Heart left ventricle (tissue), 16 donors: ENCODE measurements at places on chromosomes 4 and X. TPM values are rescaled to one million over a fixed set of nuclear protein-coding genes. Genes with fewer than 3 reads are reported as not detected.

Gene ARHGAP36
- not detected for total RNA-seq

DNA sequence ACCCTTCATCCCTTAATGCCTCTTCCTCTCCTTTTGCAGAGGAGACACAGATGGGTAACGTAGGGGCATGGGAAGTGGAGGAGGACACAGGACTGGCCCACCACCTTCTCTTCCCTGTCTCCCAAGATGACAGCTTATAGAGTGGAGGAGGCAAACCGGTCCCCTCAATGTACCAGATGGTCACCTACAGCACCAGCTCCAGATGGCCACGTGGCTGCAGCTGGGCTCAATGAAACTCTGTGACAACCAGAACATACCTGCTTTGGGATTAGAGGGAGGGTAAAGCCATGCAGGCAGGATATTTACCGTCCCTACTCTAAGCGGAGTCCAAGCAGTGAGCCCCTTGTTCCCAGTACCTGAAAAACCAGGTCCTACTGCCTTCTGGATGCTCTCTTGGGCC, 7.5 kb upstream of the KLHL15 start:
- no peaks in the 10 kb centered on the region for H3K4me1 ChIP-seq
- H3K27me3 ChIP-seq = no peaks in the 10 kb centered on the region
- no peak for DNase-seq
- no peak overlapping the region for H3K4me3 ChIP-seq
- no peak overlapping the region for H3K27ac ChIP-seq

GRCh38 chrX:97309487-97310116, 425.9 kb downstream of the RPA4 start:
- no peak overlapping the region for H3K27ac ChIP-seq
- H3K4me1 ChIP-seq = no peaks in the 10 kb centered on the region
- H3K27me3 ChIP-seq = no peaks in the 10 kb centered on the region
- no peak for DNase-seq

- no peak overlapping the region for H3K27ac ChIP-seq
- no peaks in the 10 kb centered on the region for H3K36me3 ChIP-seq
- no peaks in the 10 kb centered on the region for H3K27me3 ChIP-seq
- H3K4me1 ChIP-seq = peaks cover 5% of the 10 kb centered on the region
- no peak for DNase-seq
Observed at GRCh38 chr4:40933272-40934053, 183.7 kb downstream of the NSUN7 start.

- DNase-seq = no peak
- no peaks in the 10 kb centered on the region for H3K27me3 ChIP-seq
- H3K27ac ChIP-seq = no peak overlapping the region
- no peak overlapping the region for H3K4me3 ChIP-seq
- H3K36me3 ChIP-seq = peaks cover 4% of the 10 kb centered on the region
Observed at GRCh38 chrX:134377537-134377936, 82.4 kb upstream of the HPRT1 start.

GRCh38 chr4:175560604-175561003, 251.5 kb downstream of the GPM6A start:
- H3K4me3 ChIP-seq = no peak overlapping the region
- DNase-seq = no peak
- no peak overlapping the region for H3K27ac ChIP-seq
- H3K36me3 ChIP-seq = no peaks in the 10 kb centered on the region
- no peaks in the 10 kb centered on the region for H3K27me3 ChIP-seq

DNA sequence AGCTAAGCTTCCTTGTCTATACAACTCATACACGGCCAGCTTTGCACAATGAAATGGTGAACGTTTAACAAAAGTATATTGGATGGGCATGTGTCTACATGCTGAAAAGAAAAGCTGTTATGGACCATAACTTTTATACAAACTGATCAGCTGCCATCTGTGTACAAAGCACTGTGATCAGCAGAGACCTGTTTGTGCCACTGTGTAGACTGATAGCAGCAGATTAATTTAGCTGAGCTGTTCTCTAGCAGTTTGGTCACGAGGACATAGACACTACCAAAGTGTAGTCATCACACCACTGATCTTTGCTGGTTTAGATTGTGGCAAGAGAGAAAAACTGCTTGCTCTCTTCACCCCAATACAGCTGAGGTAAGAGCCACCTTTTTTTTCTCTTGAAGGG, 124.5 kb downstream of the RAPGEF2 start:
- H3K27ac ChIP-seq = peak overlapping the region; percentile 74
- peaks cover 40% of the 10 kb centered on the region for H3K4me1 ChIP-seq
- peak overlapping the region; percentile 50 for H3K4me3 ChIP-seq
- no peaks in the 10 kb centered on the region for H3K36me3 ChIP-seq
- H3K27me3 ChIP-seq = no peaks in the 10 kb centered on the region

Gene CLNK
- total RNA-seq = not detected

DNA sequence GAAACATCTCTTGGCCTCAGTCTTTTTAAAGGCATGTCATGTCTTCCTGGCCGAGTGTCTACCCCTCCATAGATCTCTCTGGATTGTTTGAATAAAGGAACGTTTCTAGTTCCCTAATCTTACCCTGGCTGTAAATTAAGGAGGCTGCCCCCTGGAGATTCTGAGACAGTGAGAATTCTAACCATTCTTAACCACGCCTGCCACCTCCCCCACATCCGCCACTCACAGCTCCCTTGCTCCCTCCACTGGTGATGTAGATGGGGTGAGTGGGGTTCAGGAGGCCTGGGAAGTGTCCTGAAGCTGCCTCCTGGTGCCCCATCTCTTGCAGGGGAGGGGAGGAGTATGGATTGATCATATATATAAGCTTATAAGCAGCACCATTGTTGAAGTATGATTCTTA, 48.0 kb upstream of the TRIM2 start:
- peaks cover 21% of the 10 kb centered on the region for H3K4me1 ChIP-seq
- peaks cover 21% of the 10 kb centered on the region for H3K27me3 ChIP-seq
- H3K4me3 ChIP-seq = no peak overlapping the region
- no peak for DNase-seq

DNA sequence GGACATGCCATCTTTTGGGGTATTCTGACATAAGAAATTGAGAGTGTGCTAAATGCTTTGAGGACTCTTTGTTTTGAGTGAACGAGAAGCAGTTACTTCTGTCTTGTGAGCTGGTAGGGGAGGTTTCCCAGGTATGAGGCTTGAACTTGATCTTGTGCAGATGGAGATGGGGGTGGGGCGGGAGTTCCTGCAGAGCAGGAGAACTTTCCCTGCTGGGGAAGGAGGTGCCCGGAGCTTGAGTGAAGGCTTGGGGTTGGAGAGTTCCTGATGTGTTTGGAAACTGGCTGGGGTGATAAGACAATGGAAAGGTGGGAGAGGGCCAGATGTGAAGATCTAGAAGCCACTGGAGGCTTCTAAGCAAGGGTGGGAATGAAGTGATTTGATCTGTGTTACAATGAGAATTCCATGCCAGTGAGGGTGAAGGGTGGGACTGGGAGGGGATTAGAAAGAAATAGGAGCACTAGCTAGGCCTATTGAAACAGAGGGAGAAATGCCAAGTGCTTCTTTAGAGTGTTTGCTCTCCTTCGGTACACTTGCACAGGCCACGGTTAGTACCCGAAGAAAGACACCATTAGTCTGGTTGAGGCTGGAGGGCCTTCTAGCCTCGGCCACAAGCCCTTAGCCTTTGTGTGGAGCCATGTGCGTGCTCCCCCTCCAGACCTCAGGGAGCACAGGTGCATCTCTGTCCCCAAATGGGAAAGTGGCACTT, 103.5 kb upstream of the STOX2 start:
- H3K4me1 ChIP-seq = no peaks in the 10 kb centered on the region
- H3K27me3 ChIP-seq = no peaks in the 10 kb centered on the region
- H3K4me3 ChIP-seq = no peak overlapping the region
- no peak for DNase-seq
- no peak overlapping the region for H3K27ac ChIP-seq
- H3K36me3 ChIP-seq = no peaks in the 10 kb centered on the region

Gene GAGE12J
- not detected for total RNA-seq

Gene FAM241A
- total RNA-seq = 10.3 TPM

DNA sequence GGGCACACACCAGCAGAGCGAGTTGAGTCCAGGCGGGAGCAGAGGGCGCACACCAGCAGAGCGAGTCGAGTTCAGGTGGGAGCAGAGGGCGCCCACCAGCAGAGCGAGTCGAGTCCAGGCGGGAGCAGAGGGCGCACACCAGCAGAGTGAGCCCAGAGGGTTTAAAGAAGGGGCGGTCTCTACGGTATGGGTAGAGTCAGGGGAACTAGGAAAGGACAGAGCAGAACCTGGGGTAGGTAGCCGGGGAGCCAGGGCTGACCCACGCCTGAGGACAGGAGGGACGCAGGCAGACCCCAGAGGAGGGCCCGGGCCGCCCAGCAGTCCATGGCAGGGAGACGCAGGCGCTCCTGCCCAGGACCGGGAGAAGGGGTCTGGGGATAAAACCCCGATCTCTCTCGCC, 22.0 kb upstream of the ADRA2C start:
- DNase-seq = no peak
- H3K4me3 ChIP-seq = no peak overlapping the region
- H3K36me3 ChIP-seq = no peaks in the 10 kb centered on the region
- no peak overlapping the region for H3K27ac ChIP-seq
- no peaks in the 10 kb centered on the region for H3K4me1 ChIP-seq

- H3K36me3 ChIP-seq = no peaks in the 10 kb centered on the region
Observed at GRCh38 chrX:24117258-24117657, 32.3 kb upstream of the ZFX start.

Gene LPAR4
- 0.40 TPM for total RNA-seq

DNA sequence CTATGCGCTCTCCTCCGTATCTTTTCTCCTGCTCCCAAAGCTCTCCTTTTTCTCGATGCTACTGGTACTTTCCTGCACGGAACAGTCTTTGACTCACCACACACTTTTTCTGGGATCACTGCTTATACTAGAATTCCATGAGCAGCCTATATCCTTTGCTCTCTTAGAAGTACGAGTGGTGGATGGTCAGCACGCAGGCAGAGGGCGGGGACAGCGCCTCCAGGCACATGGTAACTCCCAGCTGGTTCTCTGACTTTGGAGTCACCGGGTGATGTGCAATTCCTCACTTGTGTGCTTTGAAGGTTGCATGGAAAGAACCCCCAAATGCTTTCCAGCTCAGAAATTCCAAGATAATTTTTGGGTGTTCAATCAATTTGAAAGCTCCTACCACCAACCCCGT, 56.0 kb downstream of the STX18 start:
- no peak overlapping the region for H3K27ac ChIP-seq
- H3K4me3 ChIP-seq = no peak overlapping the region
- no peaks in the 10 kb centered on the region for H3K36me3 ChIP-seq
- DNase-seq = no peak
- H3K27me3 ChIP-seq = no peaks in the 10 kb centered on the region

- peaks cover 33% of the 10 kb centered on the region for H3K27me3 ChIP-seq
- H3K4me3 ChIP-seq = no peak overlapping the region
- no peak for DNase-seq
- no peaks in the 10 kb centered on the region for H3K4me1 ChIP-seq
- H3K36me3 ChIP-seq = no peaks in the 10 kb centered on the region
- no peak overlapping the region for H3K27ac ChIP-seq
Observed at GRCh38 chr4:186554539-186554913, 841 bp downstream of the MTNR1A start.

Gene CT45A5
- total RNA-seq = not detected

DNA sequence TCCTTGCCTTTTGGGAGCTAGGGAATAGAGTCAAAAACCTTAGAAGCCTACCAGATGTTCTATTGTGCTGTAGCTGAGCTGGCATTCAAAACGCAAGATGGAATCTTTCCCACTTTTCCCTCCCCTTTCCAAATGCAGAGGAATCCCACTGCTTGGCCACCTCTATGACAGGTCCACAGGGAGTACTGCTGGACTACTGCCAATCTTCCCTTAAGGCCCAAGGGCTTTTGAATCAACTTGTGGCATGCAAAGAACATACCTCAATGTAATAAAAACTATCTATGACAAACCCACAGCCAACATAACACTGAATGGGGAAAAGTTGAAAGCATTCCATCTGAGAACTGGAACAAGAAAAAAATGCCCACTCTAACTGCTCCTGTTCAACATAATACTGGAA, 139.2 kb upstream of the AGTR2 start:
- no peaks in the 10 kb centered on the region for H3K27me3 ChIP-seq
- H3K36me3 ChIP-seq = no peaks in the 10 kb centered on the region
- no peak overlapping the region for H3K27ac ChIP-seq
- DNase-seq = no peak

Gene MND1
- 0.30 TPM for total RNA-seq

Gene EMCN
- total RNA-seq = 31.5 TPM

GRCh38 chrX:19256986-19257385, 86.7 kb upstream of the PDHA1 start:
- no peaks in the 10 kb centered on the region for H3K27me3 ChIP-seq
- no peak overlapping the region for H3K27ac ChIP-seq
- H3K36me3 ChIP-seq = no peaks in the 10 kb centered on the region
- no peaks in the 10 kb centered on the region for H3K4me1 ChIP-seq
- no peak overlapping the region for H3K4me3 ChIP-seq
- DNase-seq = no peak

DNA sequence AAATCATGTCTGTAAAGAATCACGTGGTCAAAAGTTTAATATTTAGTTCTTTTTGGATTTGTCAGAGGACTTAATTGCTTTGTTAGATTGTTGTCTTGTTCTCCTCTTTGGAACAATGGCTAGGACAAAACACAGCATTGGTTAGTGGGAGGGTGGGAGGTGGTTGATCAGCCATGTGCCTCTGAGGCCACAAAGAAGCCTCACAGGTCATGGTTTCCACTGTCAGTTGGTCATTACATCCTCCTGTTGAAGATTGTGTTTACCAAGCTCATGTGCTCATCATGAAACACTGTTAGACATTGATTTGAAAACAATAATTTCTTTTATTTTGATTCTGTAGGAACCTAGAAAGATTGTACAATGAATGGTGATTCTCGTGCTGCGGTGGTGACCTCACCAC, 31.9 kb downstream of the ADD1 start:
- H3K27me3 ChIP-seq = no peaks in the 10 kb centered on the region
- DNase-seq = no peak
- peaks cover 55% of the 10 kb centered on the region for H3K4me1 ChIP-seq
- peaks cover 35% of the 10 kb centered on the region for H3K36me3 ChIP-seq

- H3K4me1 ChIP-seq = peaks cover 5% of the 10 kb centered on the region
- H3K27ac ChIP-seq = no peak overlapping the region
- no peaks in the 10 kb centered on the region for H3K36me3 ChIP-seq
- no peak for DNase-seq
Observed at GRCh38 chrX:75086731-75087195, 69.3 kb downstream of the ABCB7 start.

Gene LDOC1
- total RNA-seq = 1.5 TPM

GRCh38 chr4:145566086-145566708, 53.0 kb upstream of the MMAA start:
- no peak overlapping the region for H3K27ac ChIP-seq
- DNase-seq = no peak
- no peak overlapping the region for H3K4me3 ChIP-seq
- no peaks in the 10 kb centered on the region for H3K27me3 ChIP-seq
- H3K36me3 ChIP-seq = no peaks in the 10 kb centered on the region
